Testis (tissue), 5 donors: ENCODE measurements at places on chromosomes 13 and 19. TPM values are rescaled to one million over a fixed set of nuclear protein-coding genes. Genes with fewer than 3 reads are reported as not detected.

RAB3A gene
- 6.3 TPM for polyA plus RNA-seq

CYSLTR2 gene
- 0.76 TPM for polyA plus RNA-seq

SBK2 gene
- 1.3 TPM for polyA plus RNA-seq

CGB2 gene
- 2.5 TPM for polyA plus RNA-seq

IGFL2 gene
- polyA plus RNA-seq = 8.0 TPM

PSPN gene
- 1.1 TPM for polyA plus RNA-seq

SRRM5 gene
- polyA plus RNA-seq = 36.0 TPM

PRKCG gene
- 4.3 TPM for polyA plus RNA-seq

SHISA7 gene
- polyA plus RNA-seq = 0.45 TPM

ZNF154 gene
- 3.3 TPM for polyA plus RNA-seq

UBE2L5 gene
- 108 TPM for polyA plus RNA-seq

ERICH6B gene
- polyA plus RNA-seq = 6.9 TPM

ZNF599 gene
- 18.3 TPM for polyA plus RNA-seq

FCER2 gene
- 1.1 TPM for polyA plus RNA-seq

SYNGR4 gene
- polyA plus RNA-seq = 112 TPM

AMH gene
- 50.8 TPM for polyA plus RNA-seq

STAP2 gene
- polyA plus RNA-seq = 6.2 TPM

OR4F17 gene
- not detected for polyA plus RNA-seq

IRS2 gene
- polyA plus RNA-seq = 6.9 TPM

RNF113B gene
- polyA plus RNA-seq = 117 TPM

KLK11 gene
- polyA plus RNA-seq = 41.1 TPM

SDHAF1 gene
- polyA plus RNA-seq = 13.0 TPM

ONECUT3 gene
- 0.13 TPM for polyA plus RNA-seq

LAIR1 gene
- polyA plus RNA-seq = 13.4 TPM

IGFL3 gene
- polyA plus RNA-seq = not detected

C3 gene
- 500 TPM for polyA plus RNA-seq
